ENCODE measurements at places on chromosomes 3 and 15.
A peak's percentile ranks its signal among the peaks of the same experiment; 100 is the strongest.

- peak; percentile 85 for DNase-seq
Observed at GRCh38 chr3:51559411-51559888, 20.9 kb downstream of the RAD54L2 start.

- DNase-seq, result no peak
Observed at GRCh38 chr15:96416218-96416933, 85.9 kb downstream of the NR2F2 start.

DNA sequence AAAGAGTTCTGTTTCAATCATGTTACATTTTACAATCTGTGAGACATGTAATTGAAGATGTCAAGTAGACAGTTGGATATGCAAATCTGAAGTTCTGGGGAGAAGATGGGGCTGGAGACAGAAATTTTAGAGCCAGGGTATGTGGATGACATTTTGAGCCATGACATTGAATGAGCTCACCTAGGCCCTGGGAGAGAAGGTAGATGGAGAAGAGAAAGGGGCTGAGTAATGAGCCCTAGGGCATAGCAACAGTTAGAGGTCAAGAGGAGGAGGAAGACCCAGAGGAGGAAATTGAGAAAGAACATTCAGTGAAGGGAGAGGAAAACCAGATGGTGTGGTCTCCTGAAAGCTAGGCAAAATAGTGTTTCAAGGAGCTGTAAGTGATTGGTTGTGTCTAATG, 15.3 kb downstream of the TMEM266 start:
- DNase-seq, result no peak

GRCh38 chr3:127019449-127019848, 36.5 kb downstream of the PLXNA1 start:
- DNase-seq, result peak; percentile 63
